ENCODE measurements at places on chromosomes 1 and 21. TPM values are rescaled to one million over a fixed set of nuclear protein-coding genes. Genes with fewer than 3 reads are reported as not detected.

GRCh38 chr1:89553157-89553556, 28.5 kb downstream of the LRRC8B start:
- no peaks in the 10 kb centered on the region for H3K36me3 ChIP-seq
- H3K27ac ChIP-seq, result no peak overlapping the region
- no peak for DNase-seq
- H3K27me3 ChIP-seq, result peaks cover 6% of the 10 kb centered on the region
- H3K4me1 ChIP-seq, result no peaks in the 10 kb centered on the region
- H3K4me3 ChIP-seq, result no peak overlapping the region

DNA sequence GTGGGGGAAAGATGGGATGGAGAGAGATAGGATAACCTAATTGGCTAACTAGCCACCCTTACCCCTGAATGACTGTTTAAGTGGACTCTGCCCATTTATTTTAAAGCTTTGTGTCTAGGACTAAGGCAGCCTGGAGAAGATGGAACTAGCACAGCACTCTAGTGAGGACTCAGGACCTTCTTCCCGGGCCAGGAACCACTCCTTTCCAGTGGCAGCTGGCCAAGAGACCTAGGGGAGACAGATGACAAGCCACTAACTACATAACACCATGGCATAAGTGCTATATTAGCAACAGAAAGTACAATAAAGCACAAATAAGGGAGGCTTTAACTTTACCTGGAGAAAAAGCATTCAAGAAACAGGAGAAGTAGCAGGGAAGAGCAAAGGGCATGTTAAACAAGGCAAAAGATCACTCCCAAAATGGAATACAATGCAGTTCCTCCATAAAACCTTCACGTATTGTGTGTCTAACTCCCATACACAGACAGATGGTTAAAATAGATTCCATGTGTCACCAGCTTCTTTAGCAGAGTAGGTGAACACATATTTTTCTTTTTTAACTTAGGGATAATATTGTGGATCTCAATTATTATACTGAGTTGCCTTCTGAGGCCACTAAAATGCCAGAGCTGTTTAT, 20.6 kb downstream of the CLCA1 start:
- peaks cover 14% of the 10 kb centered on the region for H3K4me1 ChIP-seq
- no peak overlapping the region for H3K27ac ChIP-seq
- H3K4me3 ChIP-seq, result no peak overlapping the region

DNA sequence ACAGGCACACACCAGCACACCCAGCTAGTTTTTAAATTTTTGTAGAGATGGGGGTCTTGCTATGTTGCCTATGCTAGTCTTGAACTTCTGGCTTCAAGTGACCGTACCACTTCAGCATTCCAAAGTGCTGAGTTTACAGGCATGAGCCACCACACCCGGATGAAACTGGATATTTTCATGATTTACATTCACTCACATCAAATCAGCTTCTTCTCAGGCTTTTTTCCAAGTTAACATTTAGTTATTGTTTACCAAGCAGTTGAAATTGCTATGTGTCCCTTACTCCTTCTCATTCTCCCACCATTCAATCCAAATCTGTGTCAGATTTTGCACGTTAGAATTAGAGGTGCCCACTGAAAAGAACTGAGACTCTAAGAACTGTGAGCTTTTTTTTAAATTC, 18.4 kb downstream of the RIT1 start:
- peaks cover 14% of the 10 kb centered on the region for H3K36me3 ChIP-seq
- peak; percentile 83 for DNase-seq
- peak overlapping the region; percentile 86 for H3K27ac ChIP-seq
- H3K27me3 ChIP-seq, result peaks cover 2% of the 10 kb centered on the region
- H3K4me1 ChIP-seq, result peaks cover 36% of the 10 kb centered on the region
- peak overlapping the region; percentile 75 for H3K4me3 ChIP-seq

FCRLB gene
- 4.0 TPM for total RNA-seq

NIBAN1 gene
- 12.7 TPM for total RNA-seq

DNA sequence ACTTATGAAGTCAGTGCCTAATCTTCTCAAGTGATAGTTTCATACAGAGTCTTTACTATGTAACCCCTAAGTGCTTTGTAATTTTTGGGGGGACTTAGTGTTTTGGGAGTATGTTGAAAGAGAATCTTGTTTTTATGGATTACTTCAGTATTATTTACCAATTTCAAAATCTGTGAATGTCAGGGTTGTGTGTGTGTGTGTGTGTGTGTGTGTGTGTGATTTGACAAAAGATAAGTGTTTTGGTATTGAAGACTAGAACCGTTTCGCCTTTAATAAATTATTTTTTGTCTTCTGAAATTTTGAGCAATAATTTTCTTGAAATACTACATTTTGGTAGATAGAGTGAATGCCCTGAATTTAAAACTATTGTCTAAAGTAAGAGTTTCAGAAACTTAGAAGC, 5.8 kb downstream of the MAGI3 start:
- H3K36me3 ChIP-seq, result no peaks in the 10 kb centered on the region
- no peak for DNase-seq
- peak overlapping the region; percentile 45 for H3K27ac ChIP-seq
- peaks cover 56% of the 10 kb centered on the region for H3K4me1 ChIP-seq

GRCh38 chr21:39373634-39374033, 24.7 kb upstream of the HMGN1 start:
- peak overlapping the region; percentile 21 for H3K4me3 ChIP-seq
- H3K27me3 ChIP-seq, result peaks cover 5% of the 10 kb centered on the region
- no peaks in the 10 kb centered on the region for H3K36me3 ChIP-seq
- peak; percentile 63 for DNase-seq
- H3K27ac ChIP-seq, result no peak overlapping the region

- H3K4me3 ChIP-seq, result no peak overlapping the region
- no peak for DNase-seq
- H3K27ac ChIP-seq, result no peak overlapping the region
- H3K36me3 ChIP-seq, result peaks cover 17% of the 10 kb centered on the region
- H3K4me1 ChIP-seq, result peaks cover 31% of the 10 kb centered on the region
Observed at GRCh38 chr1:93698329-93699048, 16.9 kb upstream of the BCAR3 start.

- H3K27me3 ChIP-seq, result no peaks in the 10 kb centered on the region
- H3K4me1 ChIP-seq, result peaks cover 80% of the 10 kb centered on the region
- H3K4me3 ChIP-seq, result no peak overlapping the region
- DNase-seq, result no peak
- no peak overlapping the region for H3K27ac ChIP-seq
Observed at GRCh38 chr1:42313970-42314369, 21.1 kb downstream of the FOXJ3 start.

LCA5L gene
- total RNA-seq, result 0.85 TPM

- H3K36me3 ChIP-seq, result peaks cover 36% of the 10 kb centered on the region
- peak; percentile 27 for DNase-seq
- H3K4me1 ChIP-seq, result no peaks in the 10 kb centered on the region
- H3K27me3 ChIP-seq, result peaks cover 3% of the 10 kb centered on the region
Observed at GRCh38 chr1:162757476-162757875, 33.0 kb upstream of the HSD17B7 start.

- H3K4me1 ChIP-seq, result peaks cover 5% of the 10 kb centered on the region
- DNase-seq, result no peak
- no peaks in the 10 kb centered on the region for H3K36me3 ChIP-seq
- peaks cover 9% of the 10 kb centered on the region for H3K27me3 ChIP-seq
Observed at GRCh38 chr1:94819238-94819944, 766 bp upstream of the SLC44A3 start.

PRR9 gene
- total RNA-seq, result not detected

RNF186 gene
- total RNA-seq, result not detected

- H3K4me3 ChIP-seq, result no peak overlapping the region
- no peaks in the 10 kb centered on the region for H3K36me3 ChIP-seq
- H3K27ac ChIP-seq, result no peak overlapping the region
- peaks cover 3% of the 10 kb centered on the region for H3K4me1 ChIP-seq
- peak; percentile 60 for DNase-seq
Observed at GRCh38 chr1:46527474-46528296, 23.8 kb downstream of the KNCN start.

GRCh38 chr1:183019860-183020259, 3.4 kb upstream of the LAMC1 start:
- no peak overlapping the region for H3K27ac ChIP-seq
- DNase-seq, result no peak
- H3K4me3 ChIP-seq, result no peak overlapping the region
- H3K27me3 ChIP-seq, result peaks cover 2% of the 10 kb centered on the region
- H3K4me1 ChIP-seq, result peaks cover 15% of the 10 kb centered on the region

GRCh38 chr1:89069951-89070350, 4.9 kb upstream of the GBP1 start:
- H3K4me1 ChIP-seq, result peaks cover 29% of the 10 kb centered on the region
- H3K4me3 ChIP-seq, result peak overlapping the region; percentile 82
- no peaks in the 10 kb centered on the region for H3K36me3 ChIP-seq
- peaks cover 2% of the 10 kb centered on the region for H3K27me3 ChIP-seq
- H3K27ac ChIP-seq, result no peak overlapping the region

GRCh38 chr1:206738370-206739366, 31.9 kb upstream of the IL19 start:
- no peak overlapping the region for H3K27ac ChIP-seq
- no peaks in the 10 kb centered on the region for H3K27me3 ChIP-seq
- no peak for DNase-seq
- no peaks in the 10 kb centered on the region for H3K36me3 ChIP-seq

DNA sequence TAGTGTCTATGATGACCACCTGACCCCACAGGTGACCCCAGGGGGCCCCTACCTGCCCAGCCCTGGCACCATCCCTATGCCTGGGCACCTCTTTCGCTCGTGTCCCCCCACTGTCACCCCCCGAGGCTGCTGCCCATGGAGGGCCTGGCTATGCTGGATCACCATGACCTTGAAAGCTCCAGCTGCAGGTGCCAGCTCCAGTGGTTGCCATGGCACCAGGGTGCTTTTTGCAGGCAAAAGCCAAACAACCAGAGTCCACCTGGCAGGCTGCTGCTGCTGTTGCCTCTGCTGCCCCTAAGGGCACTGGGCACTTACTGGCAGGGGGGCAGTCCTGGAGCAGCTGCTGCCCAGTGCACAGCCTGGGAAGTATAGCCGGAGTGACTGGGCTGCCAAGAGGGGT, 21.7 kb downstream of the ETNK2 start:
- no peaks in the 10 kb centered on the region for H3K36me3 ChIP-seq
- peak overlapping the region; percentile 97 for H3K27ac ChIP-seq
- no peak overlapping the region for H3K4me3 ChIP-seq
- H3K4me1 ChIP-seq, result peaks cover 50% of the 10 kb centered on the region
- peaks cover 4% of the 10 kb centered on the region for H3K27me3 ChIP-seq

DNA sequence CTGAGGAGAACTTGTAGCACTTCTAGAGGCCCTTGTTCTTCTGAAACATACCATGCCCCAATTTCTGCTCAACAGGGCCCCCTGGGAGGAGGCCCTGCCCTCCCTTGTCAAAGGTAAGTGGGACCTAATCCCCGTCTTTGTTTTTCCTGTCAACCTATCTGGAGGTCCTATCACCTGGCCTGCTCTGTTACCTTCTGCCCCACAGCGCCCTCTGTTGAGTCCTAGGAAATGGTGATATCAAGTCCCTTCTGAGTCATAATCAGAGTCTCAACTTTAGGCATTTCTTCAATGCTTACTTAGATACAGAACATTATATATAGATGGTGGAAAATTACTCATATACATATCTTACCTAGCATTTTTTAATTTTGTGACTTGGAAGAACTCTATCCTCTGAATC, 28.2 kb upstream of the FCRL4 start:
- H3K4me1 ChIP-seq, result no peaks in the 10 kb centered on the region
- no peaks in the 10 kb centered on the region for H3K36me3 ChIP-seq

RGS16 gene
- total RNA-seq, result 0.33 TPM

DNA sequence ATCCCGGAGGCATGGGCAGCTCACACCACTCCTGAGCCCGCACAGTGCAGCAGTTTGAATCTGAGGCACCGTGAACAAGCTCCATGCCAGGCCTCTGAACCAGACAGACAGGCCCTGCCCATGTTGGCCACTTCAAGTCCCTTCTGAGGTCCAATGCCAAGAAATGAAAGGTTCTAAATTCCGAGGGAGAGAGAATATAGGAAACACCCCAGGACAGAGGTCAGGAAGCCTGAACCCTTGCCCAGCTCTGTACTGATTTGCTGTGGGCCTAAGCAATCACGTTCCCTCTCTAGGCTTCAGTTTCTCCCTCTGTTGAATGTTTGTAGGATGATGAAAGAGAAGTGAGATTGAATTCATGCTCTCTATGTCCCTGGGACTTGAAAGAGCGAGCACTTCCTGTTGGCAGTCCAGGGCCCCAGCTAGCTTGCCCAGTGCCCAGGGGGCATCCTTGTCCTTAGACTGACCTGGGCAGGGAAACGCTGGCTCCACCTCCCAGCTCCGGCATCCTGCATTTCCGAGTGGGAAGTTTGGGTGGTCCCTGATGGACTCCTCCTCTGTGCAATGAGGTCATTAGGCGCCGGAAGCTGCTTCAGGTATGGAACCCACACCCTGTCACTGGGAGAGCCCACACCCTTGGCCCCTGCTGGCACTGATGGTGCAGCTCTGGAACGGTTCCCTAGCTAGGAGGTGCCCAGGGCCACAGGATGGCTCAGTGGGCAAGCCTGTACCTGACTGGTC, 242.4 kb upstream of the TMEM51 start:
- peaks cover 9% of the 10 kb centered on the region for H3K4me1 ChIP-seq
- peaks cover 4% of the 10 kb centered on the region for H3K27me3 ChIP-seq
- H3K27ac ChIP-seq, result 0 out of 2 replicates have a peak overlapping the region, but pooled peaks have one; percentile 21
- DNase-seq, result no peak

CSF3R gene
- total RNA-seq, result not detected

GRCh38 chr1:207084232-207084631, 4.4 kb upstream of the C4BPB start:
- H3K27ac ChIP-seq, result no peak overlapping the region
- H3K27me3 ChIP-seq, result no peaks in the 10 kb centered on the region
- no peaks in the 10 kb centered on the region for H3K36me3 ChIP-seq
- H3K4me3 ChIP-seq, result no peak overlapping the region
- DNase-seq, result peak; percentile 29
- peaks cover 54% of the 10 kb centered on the region for H3K4me1 ChIP-seq

DNA sequence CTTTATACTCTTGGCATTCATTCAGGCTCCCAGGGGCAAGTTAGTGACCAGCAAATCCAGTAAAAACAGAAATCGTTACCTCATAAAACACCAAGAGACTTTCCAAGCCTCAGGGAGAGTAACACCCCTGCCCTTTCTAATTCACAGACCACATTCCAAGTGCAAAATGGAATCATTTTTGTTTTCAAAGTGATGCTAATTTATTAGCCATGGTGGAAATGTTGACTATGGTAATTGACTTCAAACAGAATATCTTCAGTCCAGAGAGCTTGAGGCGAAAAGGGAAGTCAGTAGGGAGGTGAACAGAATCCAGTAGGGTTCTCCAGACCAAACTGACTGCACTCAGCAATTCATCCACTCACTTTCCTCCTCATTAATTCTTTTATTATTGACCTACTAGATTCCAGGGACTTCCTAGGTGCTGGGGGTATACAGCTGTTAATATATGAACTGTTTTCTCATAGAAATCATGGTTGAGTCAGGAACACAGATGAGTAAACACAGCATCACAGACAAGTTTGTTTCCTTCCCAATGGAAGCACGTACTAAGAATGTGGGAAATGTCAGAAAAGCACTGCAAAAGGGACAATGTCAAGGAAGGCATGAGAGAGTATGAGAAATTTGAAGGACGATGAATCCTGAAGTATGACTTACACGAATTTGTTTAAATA, 388.5 kb upstream of the C1orf87 start:
- H3K27me3 ChIP-seq, result no peaks in the 10 kb centered on the region
- H3K27ac ChIP-seq, result no peak overlapping the region
- H3K4me3 ChIP-seq, result no peak overlapping the region
- no peaks in the 10 kb centered on the region for H3K4me1 ChIP-seq
- H3K36me3 ChIP-seq, result no peaks in the 10 kb centered on the region
- no peak for DNase-seq

G0S2 gene
- 2.8 TPM for total RNA-seq

Data from HFFc6 (cell line).